ENCODE measurements at places on chromosomes 11 and 22.

GRCh38 chr22:20112623-20113511 is 3.0 kb upstream of the RANBP1 start:
- DNase-seq = no peak

DNA sequence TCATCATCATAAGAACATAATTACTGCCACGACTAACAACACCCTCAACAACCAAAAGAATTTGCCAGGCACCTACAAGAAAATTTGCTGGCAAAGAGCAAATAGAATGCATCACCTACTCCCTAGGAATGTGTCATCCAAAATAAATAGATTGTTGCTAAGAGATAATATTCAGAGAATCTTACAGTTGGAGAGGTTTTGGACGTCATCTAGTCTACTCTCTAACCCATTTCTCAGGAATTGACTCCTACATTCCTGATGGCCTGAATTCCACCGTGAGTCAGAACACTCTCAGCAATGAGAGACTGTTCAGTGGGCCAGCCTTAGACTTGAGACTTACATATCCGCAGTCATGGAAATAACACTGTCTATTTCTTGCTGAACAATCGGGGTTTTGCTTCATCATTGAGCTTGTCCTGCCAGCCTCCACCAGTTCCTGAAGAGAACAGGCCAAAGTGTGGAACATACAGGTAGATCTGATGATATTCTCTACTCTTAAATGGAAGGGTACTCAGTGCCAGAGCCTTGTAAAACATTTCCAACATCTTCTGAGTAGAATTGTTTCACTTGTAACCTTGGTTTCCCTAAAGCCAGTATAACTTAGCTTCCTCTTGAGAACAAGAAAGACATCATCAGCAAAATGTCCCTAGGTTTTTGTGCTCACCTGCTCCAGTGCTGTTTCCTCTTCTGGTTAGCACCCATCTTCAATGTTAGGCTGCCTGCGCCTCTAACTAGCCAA is 8.3 kb downstream of the KIRREL3 start:
- no peak for DNase-seq

GRCh38 chr22:46367707-46368191 is 32.2 kb downstream of the TRMU start:
- DNase-seq = peak; percentile 82

DNA sequence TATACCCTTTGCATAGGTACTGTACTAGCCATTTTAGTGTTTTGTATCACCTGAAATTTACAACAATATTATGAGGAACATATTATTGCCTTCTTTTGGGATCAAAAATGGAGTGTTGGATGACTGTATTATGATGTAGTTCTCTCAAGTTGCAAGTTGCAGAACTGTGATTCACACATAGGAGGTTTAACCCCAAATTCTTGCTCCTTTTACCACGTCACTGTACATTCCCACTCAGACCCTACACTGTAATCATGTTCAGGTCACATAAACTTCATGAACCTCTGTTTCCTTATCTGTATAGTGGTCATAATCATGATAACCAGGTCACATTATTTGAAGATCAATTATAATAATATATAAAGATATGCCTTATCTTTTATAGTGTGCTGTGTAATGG is 925.1 kb upstream of the TENM4 start:
- DNase-seq = no peak

GRCh38 chr11:1949302-1949701 is 2.2 kb downstream of the MRPL23 start:
- no peak for DNase-seq

GRCh38 chr22:39777716-39778454 is 115.7 kb downstream of the ENTHD1 start:
- no peak for DNase-seq

DNA sequence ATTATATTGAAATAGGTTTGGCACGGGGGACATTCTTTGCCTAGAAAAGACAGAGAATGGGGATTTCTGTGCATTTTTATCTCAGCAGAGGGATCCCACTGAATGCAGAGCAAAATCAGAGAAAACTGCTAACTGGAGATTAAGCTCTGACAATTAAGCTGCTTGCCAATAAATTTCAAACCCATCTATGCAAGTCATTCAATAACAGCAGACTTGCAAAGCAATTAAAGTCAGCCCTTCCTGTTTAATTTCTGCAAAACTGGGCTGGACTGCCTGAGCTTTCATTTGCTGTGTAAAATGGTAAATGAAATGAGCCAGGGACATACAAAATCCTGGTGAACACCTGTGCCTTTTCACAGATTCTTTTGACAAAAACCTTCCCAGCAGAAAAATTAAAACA is 1273.9 kb upstream of the CNTN5 start:
- no peak for DNase-seq

- peak; percentile 56 for DNase-seq
Observed at GRCh38 chr22:29481265-29482000, 1.4 kb downstream of the NEFH start.

DNA sequence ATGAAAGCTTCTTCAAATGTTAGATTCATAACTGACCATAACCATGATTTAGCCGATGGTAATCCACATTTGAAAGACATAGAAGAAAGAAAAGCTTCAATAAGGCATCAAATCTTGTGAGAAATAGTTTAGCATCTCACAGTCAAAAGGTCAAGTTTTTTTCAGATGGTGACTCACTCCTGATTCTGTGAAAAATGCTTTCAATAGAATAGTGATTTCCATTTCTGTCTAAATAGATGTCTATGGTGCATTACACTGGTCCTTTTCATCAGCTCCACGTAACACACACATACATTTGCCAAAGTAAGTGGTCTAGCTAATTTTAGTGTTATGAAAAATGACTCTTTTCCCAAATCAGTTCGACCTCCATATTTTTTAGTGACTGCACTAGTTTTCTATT is 139.2 kb downstream of the LRRC4C start:
- no peak for DNase-seq

DNA sequence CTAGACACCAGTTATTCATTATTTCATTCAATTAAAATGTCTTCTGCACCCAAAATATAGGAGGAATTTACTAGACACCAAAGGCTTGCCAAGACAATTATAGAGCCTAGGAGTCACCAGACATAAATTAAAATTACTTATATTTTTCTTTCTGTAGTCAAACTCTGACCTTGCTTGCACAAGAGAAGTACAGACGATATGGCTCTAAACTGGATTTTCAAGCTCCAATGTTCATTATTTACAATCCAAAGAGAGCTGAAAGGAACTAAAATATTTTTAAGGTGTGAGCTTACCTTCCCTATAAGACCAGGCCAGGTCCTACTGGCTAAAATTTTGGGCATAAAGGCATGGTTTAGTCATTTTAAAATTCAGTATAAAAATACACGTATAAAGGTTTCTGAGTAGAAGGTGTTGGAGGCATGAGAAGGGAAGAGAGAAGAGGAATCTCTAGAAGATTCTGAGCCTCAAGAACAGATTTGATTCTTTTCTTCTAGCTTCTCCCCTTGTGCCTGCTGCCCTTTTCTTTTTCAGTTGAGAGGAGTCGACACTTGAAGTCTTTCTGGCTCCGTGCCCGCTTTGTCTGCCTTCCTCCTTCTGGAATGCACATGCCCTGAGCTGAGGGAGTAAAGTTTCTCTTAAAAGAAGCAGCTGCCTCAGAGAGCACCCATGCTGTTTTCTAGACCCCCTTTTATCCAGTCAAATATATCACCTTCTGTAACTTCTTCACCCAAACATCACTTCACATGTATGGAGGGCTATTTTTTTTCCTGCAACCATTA is 13.5 kb downstream of the C11orf97 start:
- DNase-seq = peak; percentile 57

- no peak for DNase-seq
Observed at GRCh38 chr22:40407021-40407761, 36.8 kb downstream of the SGSM3 start.

- DNase-seq = no peak
Observed at GRCh38 chr11:71333473-71333872, 81.1 kb upstream of the SHANK2 start.

GRCh38 chr11:26194881-26195280 is 137.0 kb upstream of the ANO3 start:
- no peak for DNase-seq

DNA sequence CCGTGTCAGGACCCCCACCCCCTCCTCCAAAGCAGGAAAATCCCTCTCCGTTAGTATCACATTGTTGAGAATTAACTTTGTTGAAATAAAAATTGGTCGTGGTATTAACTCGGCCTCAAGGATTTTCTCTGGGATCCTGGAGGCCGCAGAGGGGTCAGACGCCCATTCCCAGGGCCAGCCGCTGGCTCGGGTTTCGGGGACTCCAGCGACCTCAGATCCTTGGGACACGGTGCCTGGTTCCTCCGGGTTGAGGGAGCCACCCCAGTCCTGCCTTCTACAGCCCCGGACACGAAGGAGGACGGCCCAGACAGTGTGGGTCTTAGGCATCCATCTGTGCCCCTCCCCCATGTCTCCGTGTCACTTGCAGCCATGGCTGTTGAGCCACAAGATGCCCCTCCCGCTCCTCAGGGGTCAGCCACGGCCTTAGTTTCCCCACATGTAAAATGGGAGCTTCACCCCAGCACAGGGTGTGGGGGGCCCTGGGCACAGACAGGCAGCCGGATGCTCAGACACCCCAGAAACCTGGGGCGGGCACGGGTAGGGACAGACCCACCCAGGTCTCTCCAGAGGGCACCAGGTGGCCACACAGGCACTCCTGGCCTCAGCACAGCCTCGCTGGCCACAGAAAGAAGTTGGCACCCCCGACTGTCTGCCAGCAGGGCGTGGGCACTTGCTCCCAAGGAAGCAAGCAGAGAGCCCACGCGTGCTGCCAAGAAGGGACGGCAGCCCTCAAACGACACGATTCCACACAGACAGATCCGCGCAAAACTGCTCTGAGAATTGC is 15.5 kb downstream of the GP1BB start:
- no peak for DNase-seq

GRCh38 chr22:31818481-31819392 is 64.9 kb downstream of the DEPDC5 start:
- DNase-seq = peak; percentile 15

DNA sequence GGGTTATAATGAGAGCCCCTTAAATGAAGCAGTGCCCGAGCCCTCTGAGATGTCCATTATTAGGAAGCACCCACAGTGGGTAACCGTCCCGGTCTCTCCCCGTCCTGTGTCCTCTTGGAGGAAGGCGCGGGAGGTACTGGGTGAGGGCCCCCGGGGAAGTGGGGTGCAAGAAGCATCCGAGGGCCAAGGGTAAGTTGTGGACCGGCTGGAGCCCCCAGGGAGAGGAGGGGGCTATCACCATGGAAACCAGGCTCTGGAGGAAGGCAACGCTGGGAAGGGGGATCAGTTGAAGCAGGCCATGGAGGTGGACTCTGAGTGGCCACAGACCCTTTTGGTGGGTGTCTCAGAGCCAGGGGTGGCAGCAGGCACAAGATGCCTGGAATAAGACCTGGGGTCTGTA is 173.6 kb downstream of the ST3GAL4 start:
- DNase-seq = no peak

DNA sequence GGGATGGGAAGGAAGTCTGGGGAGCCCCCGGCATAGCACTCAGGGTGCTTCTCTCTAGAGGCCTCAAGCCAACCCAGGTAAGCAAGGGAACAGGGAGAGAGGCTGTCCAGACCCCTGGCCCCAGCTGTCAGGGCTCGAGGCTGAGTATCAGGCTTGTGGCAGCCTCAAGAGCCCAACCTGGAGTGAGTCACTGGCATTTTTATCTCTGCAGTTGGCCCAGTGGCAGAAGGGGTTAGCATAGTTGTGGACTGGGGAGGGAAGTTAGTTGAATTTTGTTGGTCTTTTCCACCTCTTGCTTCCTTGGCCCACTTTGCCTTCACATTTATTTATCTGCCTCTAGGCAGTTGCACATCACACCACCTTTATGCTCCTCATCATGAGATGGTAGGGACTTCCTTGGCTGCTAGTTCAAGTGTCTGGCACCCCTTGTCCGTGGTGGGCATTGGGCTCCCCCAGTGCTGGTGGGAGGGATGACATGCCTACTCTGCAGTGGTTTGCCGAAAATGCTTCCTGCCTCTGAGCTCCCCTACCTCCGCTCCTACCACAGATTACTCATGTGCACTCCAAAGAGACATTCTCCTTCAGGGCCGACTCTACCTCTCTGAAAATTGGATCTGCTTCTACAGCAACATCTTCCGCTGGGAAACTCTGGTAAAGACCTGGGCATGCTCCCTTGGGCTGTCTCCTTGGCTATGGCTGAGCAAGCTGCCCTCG is 60.1 kb downstream of the SCN3B start:
- no peak for DNase-seq

DNA sequence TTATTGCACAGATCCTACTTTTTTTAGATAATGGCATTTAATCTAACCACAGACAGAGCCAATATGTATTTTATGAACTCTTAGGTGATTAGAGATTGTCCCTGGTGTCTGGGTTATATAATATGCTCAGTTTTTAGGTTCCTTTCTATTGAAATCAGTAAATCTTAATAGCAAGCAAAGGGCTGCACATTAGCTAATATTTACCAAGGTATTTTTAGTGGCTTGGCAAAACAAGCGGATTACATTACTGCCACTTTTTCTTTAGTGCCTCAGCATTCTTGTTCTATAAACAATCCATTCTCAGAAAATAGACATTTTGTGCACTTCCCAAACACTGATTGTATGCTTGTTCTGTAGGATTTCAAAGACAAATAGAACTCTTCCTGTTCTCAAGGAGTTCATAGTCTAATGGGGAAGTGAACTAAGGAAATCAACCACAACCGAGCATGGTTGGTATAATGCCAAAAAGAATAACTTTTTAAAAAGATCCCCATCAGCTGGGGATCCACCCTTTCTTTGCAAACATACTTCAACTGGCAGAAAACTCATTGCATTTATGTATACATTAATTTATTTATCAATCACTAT is 23.8 kb downstream of the KCNJ1 start:
- DNase-seq = no peak

GRCh38 chr22:29211066-29211465 is 5.4 kb downstream of the EMID1 start:
- no peak for DNase-seq

GRCh38 chr11:100681064-100681502 is 6.0 kb upstream of the ARHGAP42 start:
- no peak for DNase-seq

GRCh38 chr11:125799808-125800207 is 11.9 kb downstream of the PATE3 start:
- no peak for DNase-seq

- peak; percentile 80 for DNase-seq
Observed at GRCh38 chr11:124839128-124839971, 25.9 kb upstream of the ROBO3 start.

GRCh38 chr11:15819679-15820286 is 536.6 kb downstream of the SOX6 start:
- peak; percentile 74 for DNase-seq

DNA sequence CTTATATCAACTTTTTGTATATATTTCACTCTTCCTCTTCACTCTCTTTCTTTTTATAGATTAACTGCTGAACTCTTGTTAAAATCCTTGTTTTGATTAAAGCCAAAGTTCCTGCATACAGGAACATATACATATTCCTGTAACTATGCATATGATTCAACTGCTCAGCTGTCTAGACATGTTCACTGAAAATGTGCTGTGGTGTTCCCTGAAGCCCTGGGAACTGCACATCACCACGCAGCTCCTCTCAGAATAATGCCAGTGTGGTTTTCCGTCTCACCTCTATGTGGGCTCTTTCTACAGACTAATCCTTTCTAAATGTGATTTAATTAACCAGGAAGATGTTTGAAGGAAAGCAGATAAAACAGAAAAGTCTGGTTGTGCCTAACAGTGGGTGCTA is 25.6 kb upstream of the MMP12 start:
- DNase-seq = no peak

- no peak for DNase-seq
Observed at GRCh38 chr11:30206249-30206996, 24.4 kb upstream of the FSHB start.
